ENCODE measurements at places on chromosomes 4 and X. TPM values are rescaled to one million over a fixed set of nuclear protein-coding genes. Genes with fewer than 3 reads are reported as not detected.

Gene FGFBP2
- total RNA-seq = 6.3 TPM

DNA sequence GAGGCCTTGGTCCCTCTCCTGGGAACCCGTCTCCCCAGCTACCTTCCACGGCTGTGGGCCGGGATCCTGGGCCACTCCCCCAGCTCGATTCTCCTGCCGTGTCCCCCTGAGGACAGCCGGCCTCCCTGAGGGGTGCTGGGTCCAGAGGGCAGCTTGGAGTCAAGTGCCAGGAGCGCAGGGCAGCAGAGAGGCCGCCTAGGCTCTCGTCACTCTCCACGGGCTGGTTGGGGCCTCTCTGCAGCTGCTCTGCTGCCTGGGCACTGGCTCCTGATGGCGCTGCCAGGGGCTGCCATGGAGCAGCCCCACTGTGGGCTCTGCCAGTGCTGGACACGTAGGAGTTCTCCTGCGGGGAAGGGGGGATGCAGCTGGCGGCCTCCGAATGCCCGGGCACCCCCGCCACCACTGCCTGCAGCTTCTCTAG, 6.7 kb downstream of the IRAK1 start:
- DNase-seq = no peak

GRCh38 chr4:106269711-106270110, 46.3 kb downstream of the TBCK start:
- DNase-seq = no peak

GRCh38 chr4:1792832-1793495, at the start of gene FGFR3:
TSS of gene FGFR3 (plus strand) at chr4:1793293. CDS start at chr4:1793935, 642 bp downstream.
- peak; percentile 58 for DNase-seq

DNA sequence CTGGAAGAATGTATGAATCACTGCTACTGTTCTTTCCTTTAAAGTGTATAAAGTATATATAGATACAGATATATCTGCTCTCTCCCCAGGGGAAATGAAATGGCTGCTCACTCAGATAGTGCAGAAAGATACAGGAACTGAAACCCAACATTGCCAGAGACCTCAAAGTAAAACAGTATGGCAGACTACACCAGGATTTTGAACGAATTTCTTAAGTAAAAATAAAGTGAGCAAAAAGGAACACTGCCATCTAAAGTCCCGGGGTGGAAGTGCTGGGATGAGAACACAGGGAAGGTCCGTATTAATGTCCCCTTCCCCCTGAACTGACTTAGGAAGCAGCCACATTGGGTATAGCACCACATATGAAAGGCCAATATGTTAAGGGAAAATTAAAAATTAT, 93.4 kb downstream of the TMA16 start:
- DNase-seq = no peak

DNA sequence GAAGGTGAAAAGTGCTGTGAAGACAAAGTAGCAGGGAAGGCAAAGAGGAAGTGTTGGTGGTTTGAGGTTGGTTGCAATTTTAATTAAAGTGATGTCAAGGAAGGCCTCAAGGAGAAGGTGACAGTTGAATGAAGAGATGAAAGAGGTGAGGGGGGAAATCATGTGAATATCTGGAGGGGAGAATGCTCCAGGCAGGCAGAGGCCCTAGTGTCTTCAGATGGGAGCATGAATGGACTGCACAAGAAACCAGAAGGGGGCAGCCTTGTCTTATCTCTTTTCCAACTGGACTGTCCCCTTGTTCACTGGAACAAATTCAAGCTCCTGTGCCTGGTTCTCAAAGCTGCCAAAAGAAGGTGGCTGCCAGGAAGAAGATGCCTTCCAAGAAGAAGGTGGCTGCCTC, 68.4 kb downstream of the MAOB start:
- no peak for DNase-seq

All from umbilical cord (tissue), 2 donors.